ENCODE measurements at places on chromosomes 7 and 10.

DNA sequence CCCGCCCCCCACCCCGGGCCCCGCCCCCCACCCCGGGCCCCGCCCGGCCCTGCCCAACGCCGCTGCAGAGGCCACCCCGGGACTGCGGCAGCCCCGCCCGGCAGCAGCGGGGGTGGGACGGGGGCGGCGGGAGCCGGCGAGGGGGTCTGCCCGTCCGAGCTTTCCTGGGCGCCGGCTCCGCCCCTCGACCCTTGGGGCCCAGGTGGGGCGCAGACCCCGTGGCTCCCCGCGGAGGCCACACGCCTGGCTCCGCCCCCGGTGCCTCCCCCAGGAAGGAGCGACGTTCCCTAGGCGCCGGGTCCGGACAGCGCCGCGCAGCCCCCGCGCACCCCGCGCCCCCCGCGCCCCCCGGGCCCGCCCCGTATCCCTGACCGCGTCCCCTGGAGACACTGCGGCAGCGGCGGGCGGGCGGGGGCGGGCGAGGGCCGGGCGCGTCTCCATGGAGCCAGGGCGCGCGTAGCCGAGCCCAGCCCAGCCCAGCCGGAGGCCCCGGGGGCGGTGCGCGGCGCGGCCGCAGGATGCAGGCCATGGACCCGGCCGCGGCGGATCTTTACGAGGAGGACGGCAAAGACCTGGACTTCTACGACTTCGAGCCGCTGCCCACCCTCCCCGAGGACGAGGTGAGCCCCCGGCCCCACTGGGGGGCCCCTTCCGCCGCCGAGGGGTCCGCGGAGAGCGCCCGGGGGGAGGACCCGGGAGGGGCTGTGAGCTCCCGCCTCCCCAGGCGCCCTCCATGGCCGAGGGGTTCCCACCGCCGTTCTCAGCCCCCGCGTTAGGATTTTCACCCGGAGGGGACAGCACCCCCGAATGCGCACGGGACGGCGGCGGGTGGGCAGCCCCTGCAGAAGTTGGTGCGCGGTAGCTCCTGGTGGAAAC, at the start of gene KNDC1:
Gene KNDC1, plus strand, starts transcription at position 270 of the 876 bp plus-strand sequence. Its CDS starts 249 bp downstream, at position 519.
- H3K27ac ChIP-seq, result no peak within 1 kb of the TSS
- DNase-seq, result peak; percentile 18
- no peaks in the 10 kb centered on the region for H3K36me3 ChIP-seq
- no peaks in the 10 kb centered on the region for H3K4me1 ChIP-seq
- H3K4me3 ChIP-seq, result peak within 1 kb of the TSS; percentile 21
- H3K27me3 ChIP-seq, result peaks cover 4% of the 10 kb centered on the region

- DNase-seq, result no peak
- H3K4me3 ChIP-seq, result no peak overlapping the region
- H3K4me1 ChIP-seq, result peaks cover 16% of the 10 kb centered on the region
- H3K27ac ChIP-seq, result no peak overlapping the region
- H3K36me3 ChIP-seq, result no peaks in the 10 kb centered on the region
These were observed 37.5 kb upstream of the ANK3 start for GRCh38 chr10:60427148-60427547.

- H3K27ac ChIP-seq, result no peak overlapping the region
- H3K4me1 ChIP-seq, result no peaks in the 10 kb centered on the region
- DNase-seq, result no peak
- H3K36me3 ChIP-seq, result no peaks in the 10 kb centered on the region
These were observed 214.4 kb downstream of the CACNA2D1 start for GRCh38 chr7:82229164-82229563.

DNA sequence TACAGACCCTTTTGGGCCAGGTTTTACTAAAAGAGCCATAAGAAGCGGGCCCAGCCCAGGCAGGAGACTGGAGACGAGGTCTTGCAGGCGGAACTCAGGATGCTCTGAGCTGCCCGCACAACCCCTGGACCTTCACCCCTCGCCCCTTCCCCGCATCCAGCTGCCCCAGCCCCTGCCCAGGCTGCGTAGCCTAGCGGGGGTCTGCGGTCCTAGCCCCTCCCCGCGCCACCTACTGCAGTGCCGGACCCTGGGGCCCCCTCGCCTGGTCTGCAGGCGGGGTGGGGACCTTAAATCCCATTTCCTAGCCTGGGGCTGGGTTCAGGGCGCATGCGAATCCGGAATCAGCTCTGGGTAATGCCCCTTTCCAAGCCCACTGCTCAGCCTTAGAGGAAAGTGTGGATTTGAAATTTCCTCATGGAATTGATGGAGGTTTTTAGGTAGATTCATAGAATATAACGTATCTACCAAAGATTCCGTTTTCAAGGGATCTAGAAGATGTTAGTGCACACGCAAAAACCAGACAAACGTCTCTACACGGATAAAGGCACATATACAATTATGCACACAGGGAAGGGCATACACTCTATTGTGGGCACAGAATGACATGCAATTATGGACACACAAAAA, 546 bp upstream of the HOXA3 start:
- peaks cover 22% of the 10 kb centered on the region for H3K4me1 ChIP-seq
- no peak for DNase-seq
- H3K4me3 ChIP-seq, result no peak overlapping the region
- H3K27ac ChIP-seq, result peak overlapping the region; percentile 8
- H3K27me3 ChIP-seq, result peaks cover 92% of the 10 kb centered on the region
- peaks cover 3% of the 10 kb centered on the region for H3K36me3 ChIP-seq

DNA sequence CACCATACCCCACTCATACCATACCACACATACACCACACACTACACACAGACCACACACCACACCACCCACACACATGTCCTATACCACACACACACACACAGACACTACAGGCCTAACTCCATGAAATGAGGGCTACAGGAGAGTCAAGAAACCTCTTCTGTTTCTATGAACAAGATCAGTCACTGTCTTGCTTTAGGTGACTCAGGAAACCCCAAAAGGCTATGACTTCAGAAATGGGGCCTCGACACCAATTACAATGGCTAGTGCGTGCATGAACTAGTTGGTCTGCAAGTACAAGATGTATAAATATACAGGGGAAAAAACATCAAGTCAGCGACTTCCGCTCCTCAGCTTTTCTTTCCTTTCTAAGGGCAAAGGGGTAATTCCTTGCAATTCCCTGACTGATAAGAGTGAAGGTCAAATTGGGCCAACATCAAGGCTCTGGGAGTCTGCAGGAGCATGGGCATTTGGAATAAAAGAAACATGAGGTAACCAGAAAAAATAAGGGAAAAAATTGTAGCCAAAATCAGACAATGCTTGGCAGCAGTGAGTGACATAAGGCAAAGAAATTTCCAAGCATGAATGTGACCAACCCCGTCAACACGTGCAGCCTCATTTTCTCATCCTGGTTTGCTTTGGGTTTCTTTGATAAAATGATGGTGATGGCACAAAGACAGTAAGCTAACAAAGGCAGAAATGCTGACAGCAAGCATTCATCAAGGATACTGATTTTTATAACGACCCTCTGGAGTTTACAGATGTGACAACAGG, 1.5 kb downstream of the PKD1L1 start:
- H3K27me3 ChIP-seq, result no peaks in the 10 kb centered on the region
- H3K4me1 ChIP-seq, result peaks cover 11% of the 10 kb centered on the region
- no peak overlapping the region for H3K27ac ChIP-seq
- no peak overlapping the region for H3K4me3 ChIP-seq
- DNase-seq, result no peak

DNA sequence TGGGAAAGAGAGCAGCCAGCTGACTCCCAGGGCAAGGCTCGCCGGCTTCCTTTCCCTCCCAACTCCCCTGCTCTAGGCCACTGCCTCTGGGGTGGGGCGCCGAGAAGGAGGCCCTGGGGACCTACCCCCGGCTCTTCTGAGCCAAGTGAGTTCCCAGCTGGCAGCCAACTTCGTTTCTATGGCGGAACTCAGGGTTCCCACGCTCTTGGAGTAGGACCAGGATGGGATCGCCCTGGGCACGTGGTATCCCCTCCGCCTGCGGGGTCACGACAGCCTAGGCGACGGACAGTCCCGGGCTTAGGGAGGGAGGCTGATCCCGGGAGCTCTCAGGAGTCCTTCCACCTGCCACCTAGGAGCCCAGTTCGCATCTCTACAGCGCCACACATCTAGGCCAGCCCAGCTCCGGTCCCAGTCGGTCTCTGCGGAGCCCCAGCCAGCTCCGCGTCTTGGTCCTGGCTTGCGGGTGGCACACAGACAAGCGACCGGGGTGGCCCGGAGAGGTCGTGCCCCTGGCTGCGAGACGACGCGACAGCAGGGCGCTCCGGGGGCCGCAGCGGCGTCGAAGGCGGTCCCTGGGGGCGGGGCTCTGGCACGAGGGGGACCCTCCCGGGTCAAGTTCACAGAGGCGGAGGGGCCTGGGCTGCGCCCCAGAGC, 20.5 kb upstream of the GATA3 start:
- H3K4me1 ChIP-seq, result peaks cover 24% of the 10 kb centered on the region
- H3K27me3 ChIP-seq, result peaks cover 67% of the 10 kb centered on the region
- no peak overlapping the region for H3K27ac ChIP-seq
- peak overlapping the region; percentile 44 for H3K4me3 ChIP-seq
- DNase-seq, result no peak
- peaks cover 3% of the 10 kb centered on the region for H3K36me3 ChIP-seq

DNA sequence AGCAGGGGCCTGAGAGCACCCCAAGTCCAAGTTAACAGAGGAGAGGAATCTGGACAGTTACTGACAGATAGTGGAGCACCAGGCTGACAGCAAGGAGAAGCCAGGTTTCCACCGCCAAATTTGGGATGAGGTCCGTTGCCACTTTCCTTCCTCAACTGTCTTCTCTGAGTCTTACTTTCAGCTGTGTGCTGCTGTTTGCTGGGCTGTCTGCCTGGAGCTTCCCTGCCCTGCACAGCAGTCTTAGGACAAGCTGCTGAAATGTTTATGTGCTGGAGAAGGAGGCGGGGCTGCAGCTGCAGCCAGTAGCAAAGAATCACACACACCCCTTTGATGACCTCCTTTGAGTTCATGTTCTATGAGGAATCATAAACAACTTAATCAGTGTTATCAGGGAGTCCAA, 17.4 kb upstream of the CYP3A7 start:
- no peak overlapping the region for H3K27ac ChIP-seq
- no peak for DNase-seq
- no peaks in the 10 kb centered on the region for H3K36me3 ChIP-seq
- H3K27me3 ChIP-seq, result peaks cover 7% of the 10 kb centered on the region
- no peaks in the 10 kb centered on the region for H3K4me1 ChIP-seq

DNA sequence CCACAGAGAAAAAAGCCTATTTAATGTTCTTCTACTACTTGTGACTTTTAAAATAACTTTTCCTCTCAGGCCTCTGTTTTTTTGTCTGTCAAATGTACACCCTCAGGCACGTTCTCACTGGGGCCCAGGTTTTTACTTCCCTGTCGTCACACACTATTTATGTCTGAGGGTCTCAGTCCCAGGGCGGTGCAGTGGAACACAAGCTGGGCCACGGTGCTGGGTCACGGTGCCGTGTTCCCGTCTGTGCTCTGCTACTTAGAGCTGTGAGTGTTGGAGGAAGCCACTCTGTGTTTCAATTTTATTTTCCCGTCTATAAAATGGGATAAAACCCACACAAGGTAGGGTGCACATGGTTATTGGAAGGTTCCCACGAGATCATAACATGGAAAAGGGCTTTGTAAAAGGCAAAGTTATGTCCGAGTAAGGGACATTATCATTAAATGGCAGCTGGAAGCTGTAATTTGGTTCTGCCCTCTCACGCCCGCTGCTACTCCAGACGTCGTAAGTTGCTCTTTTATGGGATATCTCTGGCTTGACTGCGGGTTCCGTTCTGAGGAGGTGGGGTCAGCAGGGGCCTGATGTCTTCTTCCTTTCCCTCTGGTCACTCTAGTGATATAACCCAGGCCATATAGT, 25.2 kb downstream of the ZNF775 start:
- H3K36me3 ChIP-seq, result peaks cover 14% of the 10 kb centered on the region
- no peaks in the 10 kb centered on the region for H3K27me3 ChIP-seq
- no peak for DNase-seq
- H3K4me3 ChIP-seq, result peak overlapping the region; percentile 91

DNA sequence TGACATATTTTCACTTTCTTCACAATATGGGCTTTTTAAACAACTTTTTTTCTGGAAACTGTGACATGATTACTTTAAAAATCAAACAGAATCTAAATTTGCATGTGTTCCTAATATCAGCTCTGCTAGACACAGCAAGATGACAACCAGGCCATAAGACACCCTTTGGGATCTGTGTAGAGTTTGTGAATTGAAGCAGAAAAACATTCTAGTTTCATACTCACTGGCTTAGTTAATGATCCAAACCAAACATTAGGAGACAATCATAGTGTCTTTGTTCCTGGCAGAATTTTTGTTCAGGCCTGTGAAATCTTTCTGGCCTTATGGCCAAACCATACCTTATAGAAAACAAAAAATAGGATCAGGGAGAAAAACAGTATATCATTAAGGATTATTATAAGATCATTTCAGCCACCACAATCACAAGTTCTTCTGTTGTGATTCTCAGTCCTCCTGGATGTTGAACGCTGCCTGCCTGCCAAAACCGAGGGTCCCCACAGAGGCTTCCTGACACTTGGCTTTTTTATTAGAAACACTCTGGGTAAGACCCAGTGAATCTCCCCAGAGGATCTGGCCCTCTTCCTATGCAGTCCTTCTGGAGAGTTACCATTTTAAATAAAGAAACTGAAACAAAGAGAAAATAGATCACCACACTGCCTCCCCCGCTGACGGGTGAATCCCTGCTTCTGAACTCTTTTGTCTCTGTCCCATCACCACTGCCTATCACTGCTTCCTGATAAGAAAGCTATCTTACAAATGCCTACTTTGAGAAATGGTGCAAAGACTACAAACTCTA, 79.2 kb upstream of the PPP1R3C start:
- no peak overlapping the region for H3K4me3 ChIP-seq
- peaks cover 26% of the 10 kb centered on the region for H3K27me3 ChIP-seq
- DNase-seq, result no peak
- no peak overlapping the region for H3K27ac ChIP-seq
- no peaks in the 10 kb centered on the region for H3K36me3 ChIP-seq
- H3K4me1 ChIP-seq, result no peaks in the 10 kb centered on the region

DNA sequence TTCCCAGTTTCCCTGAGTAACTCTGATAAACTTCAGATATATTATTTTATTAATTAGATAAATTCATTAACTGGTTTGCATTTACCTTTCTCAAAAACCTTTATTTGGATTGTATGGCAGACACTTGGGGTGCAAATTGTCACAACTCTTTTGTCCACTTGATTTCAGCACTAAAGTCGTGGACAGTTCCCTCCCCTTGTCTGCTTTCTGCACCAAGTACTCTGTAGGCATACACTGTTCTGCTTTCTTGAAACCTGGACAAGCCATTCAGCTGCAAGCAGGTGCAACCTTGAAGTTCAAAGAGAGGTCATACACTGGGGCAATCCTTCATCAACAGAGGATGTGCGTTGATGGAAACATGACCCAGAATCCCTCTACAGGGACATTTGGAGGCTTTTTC, 162.9 kb downstream of the ARL5B start:
- no peaks in the 10 kb centered on the region for H3K36me3 ChIP-seq
- no peak overlapping the region for H3K27ac ChIP-seq
- H3K4me1 ChIP-seq, result no peaks in the 10 kb centered on the region
- no peak for DNase-seq

GRCh38 chr10:114311496-114312209, 72.6 kb downstream of the VWA2 start:
- no peaks in the 10 kb centered on the region for H3K4me1 ChIP-seq
- no peak overlapping the region for H3K4me3 ChIP-seq
- no peak overlapping the region for H3K27ac ChIP-seq
- no peaks in the 10 kb centered on the region for H3K36me3 ChIP-seq
- H3K27me3 ChIP-seq, result no peaks in the 10 kb centered on the region

GRCh38 chr10:707456-707855, 18.0 kb upstream of the DIP2C start:
- no peak overlapping the region for H3K4me3 ChIP-seq
- H3K4me1 ChIP-seq, result no peaks in the 10 kb centered on the region
- no peak for DNase-seq
- H3K36me3 ChIP-seq, result no peaks in the 10 kb centered on the region
- H3K27ac ChIP-seq, result no peak overlapping the region
